KBM-7 (cell line): ENCODE measurements at places on chromosomes 12 and 14.
A peak's percentile ranks its signal among the peaks of the same experiment; 100 is the strongest.

DNA sequence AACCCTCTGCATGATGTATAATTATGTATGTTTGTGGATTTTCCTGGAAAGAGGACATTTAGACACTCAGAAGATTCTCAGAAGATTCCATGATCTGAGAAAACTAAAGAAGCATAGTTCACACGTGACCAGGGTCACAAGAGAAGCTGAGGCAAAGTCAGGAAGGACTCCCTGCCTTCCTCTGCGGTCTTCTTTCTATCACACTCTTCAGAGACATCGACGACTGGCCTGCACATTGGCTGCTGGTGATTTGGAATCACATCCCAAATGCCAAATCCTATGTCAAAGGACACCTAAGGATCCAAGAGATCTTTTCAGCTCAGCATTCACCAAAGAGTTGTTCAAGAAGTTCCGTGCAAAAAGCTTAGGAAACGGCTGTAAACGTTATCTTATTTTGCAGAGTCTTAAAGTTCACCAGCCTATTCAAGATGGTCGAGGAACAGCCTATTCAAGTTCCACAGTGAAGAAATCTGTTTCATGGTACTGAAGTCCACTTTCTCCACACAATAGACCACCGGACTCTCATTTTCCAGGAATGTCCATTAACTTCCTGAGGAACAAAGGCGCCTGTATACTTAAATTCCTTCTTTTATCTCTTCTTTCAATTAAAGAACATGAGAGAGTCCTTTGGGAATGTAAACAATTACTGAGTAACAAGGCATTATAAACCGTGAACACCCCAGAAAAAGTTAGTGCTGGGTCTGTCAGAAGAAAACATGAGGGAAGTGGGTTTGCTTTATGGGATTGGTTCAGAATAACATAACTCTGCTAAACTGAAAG lies 42.1 kb downstream of the IGF1 start:
- DNase-seq, result no peak

- DNase-seq, result no peak
Measured at GRCh38 chr12:16063726-16064125, 152.6 kb downstream of the DERA start.

- no peak for DNase-seq
Measured at GRCh38 chr14:47590767-47591495, 84.5 kb downstream of the MDGA2 start.

DNA sequence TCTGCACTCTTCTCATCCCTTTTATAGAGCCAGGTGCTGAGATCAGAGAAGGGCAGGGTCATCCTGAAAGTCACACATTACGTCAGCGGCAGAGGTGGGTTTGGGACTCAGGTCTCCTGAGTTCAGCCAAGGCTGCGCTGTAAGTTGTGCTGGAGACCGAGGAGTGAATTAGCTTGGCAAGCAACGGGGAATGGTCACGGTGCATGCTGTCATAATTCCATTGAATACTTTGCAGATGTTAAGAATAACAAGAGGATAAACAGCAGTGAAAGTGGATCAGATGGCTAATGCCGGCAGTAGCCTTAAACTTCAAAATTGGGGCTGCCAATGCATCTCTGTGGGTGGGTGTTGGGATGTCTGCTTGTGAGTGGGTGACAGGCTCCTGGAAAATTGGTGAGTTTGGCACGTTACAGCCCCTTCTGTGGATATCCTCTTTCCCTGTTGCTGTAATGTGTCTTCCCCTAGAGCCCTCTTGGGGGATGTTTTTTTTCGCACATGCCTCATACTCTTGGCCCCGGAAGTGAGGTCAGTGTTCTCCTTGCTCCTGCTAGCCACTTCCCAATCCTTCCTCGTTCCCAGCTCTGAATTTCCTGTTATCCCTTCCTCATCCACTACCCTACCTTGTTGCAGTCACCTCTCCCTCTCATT lies 287.1 kb upstream of the SRRM4 start:
- no peak for DNase-seq

- DNase-seq, result peak; percentile 21
Measured at GRCh38 chr12:66103016-66103913, 27.3 kb downstream of the LLPH start.
